ENCODE measurements at places on chromosomes 11 and 22.

DNA sequence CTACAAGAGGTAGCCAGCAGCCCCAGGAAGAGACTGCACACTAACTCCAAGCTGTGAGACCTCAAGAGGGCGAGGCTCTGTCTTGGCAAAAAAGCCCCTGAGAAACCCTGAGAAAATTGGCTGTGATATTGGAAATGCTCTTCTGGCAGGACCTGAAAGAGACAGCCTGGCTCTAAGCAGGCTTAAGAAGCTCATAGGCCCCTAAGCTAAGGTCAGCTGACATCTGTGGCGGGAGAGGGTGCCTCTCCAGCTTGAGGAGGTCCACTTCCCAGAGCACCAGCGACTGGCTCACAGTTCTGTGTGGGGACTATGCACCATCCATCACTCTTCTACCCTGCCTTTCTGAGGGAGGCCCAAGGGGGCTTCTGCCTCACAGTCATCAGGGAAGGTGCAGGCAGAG lies 12.4 kb downstream of the PLEKHA7 start:
- DNase-seq = no peak

GRCh38 chr11:102528618-102529017 lies 1.9 kb downstream of the MMP7 start:
- no peak for DNase-seq

- DNase-seq = no peak
Measured at GRCh38 chr11:112248201-112248600, 12.5 kb downstream of the PLET1 start.

- DNase-seq = no peak
Measured at GRCh38 chr11:92364177-92364576, 139.6 kb downstream of the FAT3 start.

DNA sequence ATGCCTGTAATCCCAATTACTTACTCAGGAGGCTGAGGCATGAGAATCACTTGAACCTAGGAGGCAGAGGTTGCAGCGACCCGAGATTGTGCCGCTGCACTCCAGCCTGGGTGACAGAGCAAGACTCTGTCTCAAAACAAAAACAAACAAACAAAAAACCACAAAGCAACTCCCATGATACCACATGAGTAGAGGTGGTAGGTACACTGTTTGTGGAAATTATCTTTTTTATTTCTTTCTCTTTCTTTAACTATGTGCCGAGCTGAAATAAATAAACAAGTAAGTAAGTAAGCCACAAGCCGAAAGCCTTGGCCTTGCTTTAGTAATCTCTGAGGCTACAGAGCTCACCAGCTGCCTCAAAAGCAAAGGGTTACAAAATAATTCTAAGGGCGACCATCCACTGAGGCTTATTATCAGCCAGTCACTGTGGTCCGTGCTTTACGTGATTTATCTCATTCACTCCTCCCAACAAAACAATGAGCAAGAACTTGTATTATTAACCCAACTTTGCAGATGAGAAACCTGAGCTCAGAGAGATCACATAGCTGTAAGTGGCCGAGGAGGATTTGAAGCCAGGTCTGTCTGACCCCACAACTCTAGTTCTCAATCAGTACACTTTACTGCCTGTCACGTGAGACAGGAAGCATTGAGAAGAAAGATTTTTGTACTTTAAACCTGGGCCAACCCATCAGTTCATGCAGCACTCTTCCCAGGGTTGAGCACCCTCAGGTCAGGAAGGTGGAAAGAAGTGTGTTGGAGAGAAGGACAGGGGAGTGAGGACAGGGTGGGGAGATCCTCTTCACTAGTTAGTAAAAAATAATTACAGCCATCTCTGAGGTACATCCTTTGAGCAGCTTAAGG lies 69.8 kb upstream of the MTMR2 start:
- no peak for DNase-seq

GRCh38 chr11:72326151-72326848 lies 82.3 kb upstream of the PHOX2A start:
- DNase-seq = no peak

GRCh38 chr11:49995565-49995964 lies 13.2 kb upstream of the OR4C12 start:
- peak; percentile 16 for DNase-seq

DNA sequence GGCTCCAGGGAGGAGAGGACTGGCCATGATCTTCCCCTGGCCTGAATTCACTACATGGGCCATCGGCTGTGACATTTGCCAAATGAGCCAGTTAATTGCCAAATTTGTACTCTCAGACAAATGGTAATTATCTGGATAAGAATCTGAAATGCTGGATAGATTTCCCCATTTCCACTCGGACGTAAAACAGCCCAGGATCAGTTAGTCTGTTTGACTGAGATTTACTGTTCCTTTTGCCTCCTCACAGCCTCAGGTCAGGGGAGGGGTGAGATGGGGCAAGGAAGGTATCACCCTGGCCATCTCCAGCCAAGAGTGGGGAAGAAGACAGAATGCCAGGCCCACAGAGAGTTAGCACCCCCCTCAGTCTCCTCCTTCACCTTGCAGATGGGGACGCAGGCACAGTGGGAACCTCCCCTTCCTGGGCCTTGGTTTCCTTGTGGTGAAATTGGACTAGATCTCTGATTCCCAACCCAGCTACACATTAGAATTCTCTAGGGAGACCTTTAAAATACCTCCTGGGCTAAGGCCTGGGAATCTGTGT lies 5.2 kb downstream of the TRIM29 start:
- DNase-seq = no peak

All from NCI-H2107 (cell line).